Stimulated activated CD4-positive, alpha-beta T cell treated with anti-CD3 and anti-CD28 coated beads, Interleukin-12 subunit alpha, Interleukin-12 subunit beta, amount 100 ng/mL, for 4 hours (primary cell): ENCODE measurements at places on chromosomes 12 and 14.

- DNase-seq, result no peak
Measured at GRCh38 chr12:54136844-54137580, 51.8 kb downstream of the SMUG1 start.

DNA sequence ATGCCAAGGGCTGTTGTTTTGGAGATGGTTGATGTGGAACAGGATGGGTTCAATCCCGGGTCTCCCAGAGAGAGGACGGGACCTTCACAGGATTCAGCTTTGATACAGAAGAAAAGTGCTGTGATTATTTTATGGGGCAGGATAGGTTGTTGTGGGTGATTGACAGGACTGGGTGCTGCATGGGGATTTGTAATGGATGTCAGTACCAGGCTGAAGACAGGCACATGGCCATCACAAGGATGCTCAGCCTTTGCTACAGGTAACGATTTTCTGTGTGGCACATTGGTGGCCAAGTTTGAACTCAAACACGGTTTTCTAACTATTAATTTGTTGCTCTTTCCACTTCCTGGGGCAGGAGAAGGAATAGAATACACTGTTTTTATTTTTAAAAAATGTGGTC lies 4.5 kb upstream of the GUCY2C start:
- DNase-seq, result no peak

DNA sequence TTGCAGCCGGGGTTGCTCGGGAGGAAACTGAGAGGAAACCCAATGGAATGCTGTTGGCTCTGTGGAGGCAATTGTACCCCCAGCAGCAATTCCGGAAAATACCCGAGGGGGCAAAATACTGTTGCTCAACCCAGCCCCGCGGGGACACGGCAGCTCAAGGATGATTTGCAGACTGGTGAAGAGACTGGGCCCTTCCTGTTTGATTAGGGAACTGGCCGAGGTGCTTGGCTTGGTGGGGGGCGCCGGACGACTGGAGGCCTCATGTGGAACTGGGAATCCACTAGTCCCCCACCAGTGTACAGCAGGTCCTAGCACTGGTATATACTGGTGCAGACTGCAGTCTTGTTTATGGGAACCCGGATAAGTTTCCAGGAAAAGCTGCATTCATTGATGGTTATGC lies 10.3 kb upstream of the RNASE12 start:
- DNase-seq, result no peak

DNA sequence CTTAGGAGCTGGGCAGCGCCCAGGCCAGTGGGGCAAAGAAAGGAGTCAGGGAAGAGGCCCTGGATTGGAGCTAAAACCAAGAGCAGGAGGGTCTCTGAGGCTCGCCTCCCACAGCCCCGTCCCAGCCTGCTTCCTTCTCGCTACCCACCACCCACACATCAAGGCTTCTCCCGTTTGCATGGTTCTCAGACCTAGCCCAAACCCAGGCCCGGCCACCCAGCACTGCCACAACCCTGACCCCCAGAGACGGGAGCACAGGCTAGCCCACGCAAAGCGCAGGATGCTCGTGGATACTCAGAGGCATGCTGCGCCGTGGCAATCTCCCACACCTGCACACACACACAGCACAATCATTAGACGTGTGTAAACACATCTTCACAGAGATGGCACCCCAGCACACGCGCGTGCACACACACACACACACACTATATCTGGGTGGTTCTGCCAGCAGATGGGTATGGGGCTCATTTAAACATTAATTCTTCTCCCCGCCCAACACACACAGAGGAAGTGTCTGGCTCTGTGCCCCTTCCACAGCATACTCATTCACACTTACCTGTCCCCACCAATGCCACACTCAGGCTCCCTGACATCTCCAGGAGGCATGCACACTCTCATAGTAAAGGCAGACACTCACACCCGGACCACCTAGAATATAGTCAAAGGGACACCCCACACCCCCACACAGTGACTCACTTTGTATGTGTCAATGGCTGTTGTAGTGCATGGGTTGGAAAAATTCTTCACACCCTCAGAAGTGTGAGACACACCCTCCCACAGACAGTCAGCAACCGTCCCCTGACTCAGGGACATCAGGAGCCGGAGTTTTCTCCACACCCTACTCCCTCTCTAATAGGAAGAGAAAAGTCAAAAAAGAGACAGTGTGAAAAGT lies 1.1 kb downstream of the CARMIL3 start:
- DNase-seq, result peak; percentile 51

GRCh38 chr12:28127455-28127854 lies 62.8 kb upstream of the CCDC91 start:
- no peak for DNase-seq

DNA sequence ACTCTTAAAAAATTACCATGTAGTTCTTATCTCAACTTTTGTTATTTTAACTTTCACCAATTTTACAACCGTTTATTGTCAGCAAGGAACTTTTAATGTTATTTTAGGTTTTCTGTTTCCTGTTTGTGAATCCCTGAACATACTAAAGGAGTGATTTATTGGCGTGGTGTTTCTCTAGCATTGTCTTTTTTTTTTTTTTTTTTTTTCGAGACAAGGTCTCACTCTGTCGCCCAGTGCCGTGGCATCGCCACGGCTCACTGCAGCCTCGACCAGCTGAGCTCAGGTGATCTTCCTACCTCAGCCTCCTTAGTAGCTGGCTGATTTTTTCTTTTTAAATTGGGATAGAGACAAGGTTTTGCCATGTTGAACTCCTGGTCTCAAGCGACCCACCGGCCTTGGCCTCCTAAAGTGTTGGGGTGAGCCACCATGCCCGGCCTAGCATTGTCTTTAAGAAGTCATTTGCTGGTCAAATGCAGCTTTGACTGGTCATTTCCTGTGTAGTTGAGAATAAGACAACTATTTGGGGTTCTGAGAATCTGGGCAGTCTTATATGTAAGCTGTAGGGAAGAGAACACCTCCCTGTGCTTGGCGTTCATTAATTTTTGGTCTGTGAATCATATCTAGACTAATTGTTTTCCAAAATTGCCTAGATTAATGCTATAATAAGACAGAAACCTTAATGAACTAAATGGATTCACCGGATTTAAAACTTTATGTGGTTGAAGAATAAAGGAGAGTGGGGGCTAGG lies 2.1 kb downstream of the WASHC4 start:
- DNase-seq, result no peak

GRCh38 chr12:25839470-25839869 lies 119.0 kb upstream of the RASSF8 start:
- DNase-seq, result no peak

- no peak for DNase-seq
Measured at GRCh38 chr12:71685312-71685906, 473 bp upstream of the TMEM19 start.

GRCh38 chr14:45084946-45085346 lies 1.0 kb downstream of the PRPF39 start:
- no peak for DNase-seq

- no peak for DNase-seq
Measured at GRCh38 chr12:127081058-127081457, 1185.9 kb upstream of the TMEM132C start.

DNA sequence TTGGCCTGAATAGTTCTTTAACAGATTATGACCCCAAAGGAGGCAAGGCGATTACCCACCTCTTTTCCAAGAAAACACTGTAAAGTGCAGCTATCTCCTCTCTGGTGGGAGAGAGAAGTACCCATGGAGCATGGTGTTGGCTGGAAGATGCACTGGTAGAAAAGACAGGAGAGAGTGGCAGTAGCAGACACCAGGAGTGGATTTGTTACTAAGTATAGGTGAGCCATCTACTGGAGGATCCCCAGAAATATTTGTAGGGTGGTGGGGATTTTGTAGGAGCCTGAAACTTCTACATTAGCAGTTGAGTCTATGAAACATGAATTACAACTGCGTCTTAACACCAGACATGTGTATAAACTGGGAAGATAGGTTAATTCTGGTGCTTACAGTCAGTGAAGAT lies 148.0 kb downstream of the SLC38A4 start:
- no peak for DNase-seq

DNA sequence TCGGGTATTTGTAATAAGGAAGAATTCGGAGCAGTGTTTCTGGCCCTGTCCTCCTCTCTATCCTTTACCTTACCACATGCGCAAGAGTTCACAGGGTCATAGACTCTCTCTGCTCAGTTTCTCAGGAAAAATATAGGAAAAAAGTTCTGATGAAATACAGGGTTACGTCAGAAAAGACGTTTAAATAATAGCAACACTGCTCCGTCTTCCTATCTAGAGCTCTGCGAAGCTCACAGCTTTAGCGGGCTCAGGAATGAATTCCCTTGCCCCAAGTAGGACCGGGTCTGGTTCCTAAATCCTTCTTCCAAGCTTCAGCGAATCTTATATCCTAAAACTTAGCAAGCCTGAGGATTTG lies 365 bp downstream of the CCDC59 start:
- DNase-seq, result no peak

GRCh38 chr12:27342536-27342935 lies 9.9 kb downstream of the BMAL2 start:
- DNase-seq, result no peak

DNA sequence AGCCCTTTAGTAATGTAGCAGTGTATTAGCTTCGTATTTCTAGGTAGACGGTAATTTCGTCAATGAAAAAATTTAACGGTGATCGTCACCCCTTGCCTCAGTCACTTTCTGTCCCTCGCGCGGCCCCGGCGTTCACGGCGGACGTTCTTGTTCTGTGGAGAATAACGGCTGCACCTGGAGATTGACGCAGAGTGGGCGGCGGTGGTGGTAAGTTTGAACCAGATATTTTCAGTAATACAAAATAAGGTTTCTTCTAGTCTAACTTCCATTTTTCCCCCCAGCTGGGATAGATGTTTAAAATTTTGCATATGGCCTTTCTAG lies 341 bp downstream of the ZNF10 start:
- DNase-seq, result peak; percentile 27

DNA sequence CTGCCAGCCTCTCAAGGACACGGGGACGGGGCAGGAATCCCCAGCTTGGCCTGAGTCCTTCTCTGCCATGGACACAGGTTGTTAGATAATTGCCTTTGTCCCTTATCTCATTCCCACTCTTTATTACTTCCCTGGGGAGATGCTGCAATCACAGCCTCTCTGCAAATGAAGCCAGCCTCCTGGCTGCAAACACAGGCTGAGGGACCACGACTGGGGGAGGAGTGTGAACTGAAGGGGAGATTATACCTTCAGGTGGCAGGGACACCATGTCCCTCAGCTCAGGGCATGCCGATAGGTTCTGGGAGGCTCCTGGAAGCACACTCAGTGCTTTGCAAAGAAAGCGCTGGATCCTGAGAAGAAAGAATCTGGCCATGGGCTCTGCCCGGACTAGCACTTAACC lies 16.1 kb upstream of the CHGA start:
- DNase-seq, result no peak

- DNase-seq, result no peak
Measured at GRCh38 chr12:47721431-47721973, 3.8 kb downstream of the ENDOU start.

DNA sequence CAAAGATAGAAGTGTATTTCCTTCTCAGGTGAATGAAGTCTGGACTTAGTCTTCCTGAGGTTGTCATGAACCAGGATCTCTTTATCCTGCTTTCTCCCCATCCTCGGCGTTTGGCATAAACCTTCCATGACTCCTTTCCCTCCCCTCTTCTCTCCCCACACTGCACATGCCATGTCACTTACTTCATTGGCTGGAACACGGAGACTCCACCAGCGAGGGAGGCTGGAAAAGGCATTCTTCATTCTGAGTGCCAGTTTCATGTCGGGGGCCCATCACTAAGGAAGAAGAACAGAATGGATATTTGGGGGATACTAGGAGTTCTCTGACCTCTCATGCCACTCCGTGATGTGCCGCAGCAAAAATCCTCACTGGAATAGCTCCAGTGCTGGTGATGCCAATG lies 105.6 kb downstream of the VCPKMT start:
- no peak for DNase-seq

DNA sequence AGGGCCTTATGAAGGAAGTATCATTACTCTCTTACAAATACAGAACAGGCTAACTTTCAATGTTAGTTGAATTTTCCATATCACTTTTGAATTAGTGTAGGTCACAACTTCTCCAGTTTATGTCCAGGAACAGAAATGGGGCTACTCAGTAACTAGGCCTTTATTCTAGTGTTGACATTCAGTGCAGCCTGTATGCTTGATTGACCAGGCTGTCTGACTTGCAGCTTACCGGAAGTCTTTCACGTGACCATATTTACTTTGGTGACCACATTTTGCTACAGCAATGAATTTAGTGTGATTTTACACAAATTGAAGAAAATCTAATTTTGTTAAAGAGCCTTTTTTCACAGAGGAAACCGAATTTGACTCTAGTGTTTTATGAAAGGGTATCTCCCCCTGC lies 12.4 kb downstream of the MTERF2 start:
- DNase-seq, result no peak

DNA sequence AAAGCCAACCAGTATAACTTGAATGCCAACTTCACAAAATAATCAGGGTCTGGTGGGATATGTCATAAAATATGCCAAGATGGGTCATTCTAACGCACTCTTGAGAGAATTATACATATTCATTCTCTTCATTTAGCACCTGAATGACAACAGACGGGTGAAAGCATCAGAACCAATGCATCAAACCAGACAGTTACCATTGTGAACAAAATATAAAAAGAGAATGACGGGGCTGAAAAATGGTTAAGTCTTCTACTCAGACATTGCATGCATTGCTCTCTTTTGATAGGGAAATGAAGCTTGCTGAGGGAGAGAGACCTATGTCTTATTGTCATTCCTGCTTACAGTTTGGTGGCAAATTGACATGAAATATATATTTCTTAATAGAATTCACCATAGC lies 702.1 kb downstream of the NOVA1 start:
- DNase-seq, result no peak

DNA sequence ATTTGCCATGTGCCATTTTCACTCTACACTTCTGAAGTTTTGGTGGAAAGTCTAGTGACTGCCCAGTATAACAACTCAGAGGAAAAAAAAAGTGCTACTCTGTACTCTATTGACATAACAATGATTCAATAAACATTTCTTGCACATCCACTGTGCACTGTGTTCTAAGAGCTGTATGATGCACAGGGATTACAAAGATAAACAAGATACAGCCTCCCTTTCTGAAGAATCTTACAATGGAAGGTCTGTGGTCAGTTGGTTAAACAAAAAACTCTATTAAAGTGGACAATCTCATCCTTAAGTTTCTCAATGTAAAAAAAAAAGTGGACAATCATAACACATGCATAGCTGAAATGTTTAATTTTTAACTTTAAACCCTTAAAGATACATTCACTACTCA lies 105.7 kb upstream of the RASSF8 start:
- no peak for DNase-seq

- no peak for DNase-seq
Measured at GRCh38 chr12:26868447-26869103, 35.6 kb upstream of the ITPR2 start.

DNA sequence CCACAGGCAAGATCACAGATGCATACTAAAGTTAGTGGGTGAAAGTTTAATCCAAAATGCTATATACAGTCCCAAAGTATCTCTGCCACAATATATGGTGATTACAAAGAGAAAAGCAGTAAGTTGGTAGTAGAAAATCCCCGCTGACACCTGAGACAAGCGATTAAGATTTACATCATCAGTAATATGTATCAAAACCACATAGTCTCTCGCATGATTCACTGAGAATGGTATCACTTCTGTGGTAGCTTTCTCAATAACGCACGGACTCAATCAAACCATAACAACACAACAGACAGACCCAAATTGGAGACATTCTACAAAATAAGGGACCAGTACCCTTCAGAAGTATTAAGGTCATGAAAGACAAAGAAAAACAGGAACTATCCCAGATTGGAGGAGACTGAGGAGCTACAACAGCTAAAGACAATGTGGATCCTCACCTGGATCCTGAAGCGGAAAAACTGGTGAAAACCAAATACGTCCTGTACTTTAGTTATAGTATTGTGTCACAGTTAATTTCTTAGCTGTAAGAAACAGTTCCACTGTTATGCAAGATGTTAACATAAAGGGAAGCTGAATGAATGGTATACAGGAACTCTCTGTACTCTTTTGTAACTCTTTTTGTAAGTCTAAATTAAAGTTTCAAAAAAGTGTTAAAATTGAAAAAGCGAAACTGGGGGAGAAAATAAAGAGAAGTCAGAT lies 51.0 kb downstream of the SPTLC2 start:
- no peak for DNase-seq
